NCI-H748 treated with DMSO at 0.1 percent for 48 hours (cell line): ENCODE measurements at places on chromosomes 11 and 22.

GRCh38 chr11:101620026-101620425 is 36.2 kb upstream of the TRPC6 start:
- DNase-seq, result no peak

DNA sequence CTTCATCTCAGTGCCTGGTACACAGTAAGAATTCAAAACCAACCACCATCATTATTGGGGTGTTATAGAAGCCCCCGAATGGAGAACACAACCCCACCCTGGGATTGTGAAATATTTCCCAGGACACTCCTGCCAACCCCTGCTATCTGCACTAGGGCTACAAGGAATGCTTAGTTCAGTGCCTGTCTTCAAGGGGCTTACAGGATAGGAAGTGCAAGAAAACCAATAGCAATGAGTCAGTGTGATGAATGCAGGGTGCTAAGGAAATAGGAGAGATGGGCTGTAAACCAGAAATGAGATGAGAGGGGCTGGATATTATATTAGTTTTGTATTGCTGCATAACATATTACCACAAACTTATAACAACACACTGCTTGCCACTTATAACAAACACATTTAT is 965 bp upstream of the ASCC2 start:
- no peak for DNase-seq

DNA sequence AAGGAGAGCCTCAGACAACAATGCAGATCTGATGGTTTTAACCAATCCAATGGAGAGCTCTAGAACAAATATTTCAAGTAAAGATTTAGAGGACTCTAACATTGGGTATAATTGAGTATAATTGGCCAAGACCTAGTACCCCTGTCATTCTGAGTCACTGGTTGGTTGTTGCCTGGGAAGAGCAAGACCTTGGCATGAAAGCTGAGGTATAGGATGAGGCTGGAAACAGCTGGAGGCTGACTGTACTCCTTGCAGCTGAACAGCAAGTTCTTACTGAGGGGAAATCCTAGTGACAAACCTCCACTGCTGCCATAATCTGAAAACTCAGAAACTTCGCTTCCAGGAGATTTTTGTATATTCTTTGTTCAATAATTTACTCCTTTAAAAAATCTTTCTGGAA is 54.3 kb upstream of the MUC15 start:
- no peak for DNase-seq

DNA sequence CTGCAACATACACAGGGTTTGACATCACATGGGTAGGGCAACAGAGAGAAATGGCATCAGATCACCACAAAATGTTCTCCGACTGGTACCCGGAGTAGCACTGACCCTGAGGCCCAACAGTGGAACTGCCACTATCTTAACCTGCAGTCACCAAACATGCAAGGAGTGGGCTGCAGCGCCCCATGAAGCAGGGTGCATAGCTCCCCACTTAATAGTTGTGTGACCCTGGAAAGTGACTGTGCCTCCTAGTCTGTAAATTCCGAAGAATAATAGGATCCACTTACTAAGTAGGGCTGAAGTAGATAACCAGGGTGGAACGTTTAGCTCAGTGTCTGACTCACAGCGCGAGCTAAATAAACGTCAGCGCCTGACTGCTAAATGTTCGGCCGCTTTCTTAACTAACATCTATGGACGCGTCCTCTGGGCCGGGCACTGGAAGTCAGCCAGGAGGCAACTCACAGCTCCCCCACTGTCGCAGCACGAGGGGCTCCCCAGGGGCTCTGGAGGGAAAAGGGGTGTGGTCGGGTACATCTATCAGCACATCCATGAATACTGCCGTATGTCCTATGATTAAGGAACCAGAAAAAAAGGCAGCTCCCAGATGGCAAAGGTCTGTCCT is 777 bp downstream of the LTO1 start:
- no peak for DNase-seq

DNA sequence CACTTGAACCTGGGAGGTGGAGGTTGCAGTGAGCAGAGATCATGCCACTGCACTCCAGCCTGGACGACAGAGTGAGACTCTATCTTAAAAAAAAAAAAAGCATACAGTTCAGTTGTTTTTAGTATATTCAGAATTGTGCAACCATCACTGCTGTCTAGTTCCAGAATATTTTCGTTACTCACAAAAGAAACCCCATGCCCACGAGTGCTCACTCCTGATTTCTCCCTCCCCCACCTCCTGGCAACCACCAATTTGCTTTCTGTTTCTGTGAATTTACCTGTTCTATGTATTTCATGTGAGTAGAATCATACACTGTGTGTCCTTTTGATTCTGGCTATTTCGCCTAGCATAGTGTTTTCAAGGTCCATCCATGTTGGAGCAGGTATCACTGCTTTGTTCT is 24.8 kb downstream of the PTPRJ start:
- no peak for DNase-seq

GRCh38 chr22:24214467-24215285 is 30.2 kb downstream of the GGT5 start:
- DNase-seq, result no peak

DNA sequence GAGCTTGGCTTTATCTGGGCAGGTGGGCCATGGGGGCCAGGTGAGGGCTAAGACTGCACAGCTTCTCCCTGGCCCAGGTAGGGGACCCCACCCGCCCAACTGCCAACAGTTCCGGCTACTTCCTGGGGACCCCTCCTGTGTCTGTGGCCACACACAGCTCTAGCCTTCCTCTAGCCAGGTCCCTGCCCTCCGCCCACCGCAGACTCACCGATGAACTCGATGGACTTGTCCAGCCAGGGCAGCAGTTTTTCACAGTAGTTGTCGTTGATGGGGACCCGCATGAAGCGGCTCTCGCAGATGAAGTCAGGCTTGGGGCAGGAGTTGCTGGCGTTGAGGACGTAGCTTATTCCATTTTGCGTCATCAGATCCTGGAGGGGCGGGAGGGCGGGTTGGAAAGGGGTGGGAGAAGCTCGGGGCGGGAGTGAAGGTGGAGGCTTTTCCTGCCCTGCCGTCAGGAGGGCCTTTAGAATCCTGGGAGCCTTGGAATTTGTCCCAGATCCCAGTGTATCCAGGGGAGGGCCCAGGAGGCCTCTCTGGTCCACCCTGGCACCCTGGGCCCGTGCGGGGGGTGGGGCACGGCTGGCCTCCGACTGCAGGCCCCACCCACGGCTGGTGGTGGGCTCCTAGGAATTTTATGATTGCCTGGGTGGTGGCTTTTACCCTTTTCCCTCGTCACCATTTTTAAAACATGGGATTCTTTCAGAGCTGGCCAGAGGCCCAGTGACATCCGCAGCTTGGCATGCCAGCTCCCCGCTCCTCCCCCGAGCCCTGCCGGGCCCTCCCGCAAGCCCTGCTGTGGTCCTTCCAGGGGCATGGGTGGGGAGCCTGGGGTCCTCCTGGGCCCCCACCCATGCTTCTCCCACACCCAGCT is 13.9 kb downstream of the DUSP8 start:
- no peak for DNase-seq

DNA sequence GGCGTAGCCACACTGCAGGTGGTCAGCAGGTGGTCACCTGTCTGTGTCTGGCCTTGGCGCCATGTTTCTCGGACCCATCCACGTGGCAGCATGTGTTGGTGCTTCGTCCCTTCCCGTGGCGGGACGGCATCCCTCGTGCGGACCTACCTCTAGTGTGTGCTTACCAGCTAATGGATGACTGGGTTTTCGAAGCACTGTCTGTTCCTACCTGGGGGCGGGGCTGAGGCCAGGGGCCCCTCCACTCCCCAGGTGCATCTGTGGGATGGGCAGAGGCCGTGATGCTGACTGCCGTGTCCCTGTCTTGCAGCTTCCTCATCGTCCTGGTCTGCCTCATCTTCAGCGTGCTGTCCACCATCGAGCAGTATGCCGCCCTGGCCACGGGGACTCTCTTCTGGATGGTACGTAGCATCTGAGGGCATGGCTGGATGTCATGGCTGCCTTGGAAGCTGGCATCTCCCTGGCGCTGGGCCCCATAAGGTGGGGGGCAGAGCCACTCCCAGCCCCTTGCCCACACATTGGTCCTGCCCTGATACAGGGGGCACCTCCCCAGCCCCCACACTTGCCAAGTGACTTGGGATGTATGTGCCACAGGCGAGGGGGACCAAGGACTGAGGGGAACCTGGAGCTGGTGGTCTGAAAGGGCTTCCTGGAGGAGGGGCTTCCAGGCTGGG is 82.9 kb downstream of the KCNQ1 start:
- no peak for DNase-seq
